ENCODE measurements at places on chromosomes 7 and 10.

DNA sequence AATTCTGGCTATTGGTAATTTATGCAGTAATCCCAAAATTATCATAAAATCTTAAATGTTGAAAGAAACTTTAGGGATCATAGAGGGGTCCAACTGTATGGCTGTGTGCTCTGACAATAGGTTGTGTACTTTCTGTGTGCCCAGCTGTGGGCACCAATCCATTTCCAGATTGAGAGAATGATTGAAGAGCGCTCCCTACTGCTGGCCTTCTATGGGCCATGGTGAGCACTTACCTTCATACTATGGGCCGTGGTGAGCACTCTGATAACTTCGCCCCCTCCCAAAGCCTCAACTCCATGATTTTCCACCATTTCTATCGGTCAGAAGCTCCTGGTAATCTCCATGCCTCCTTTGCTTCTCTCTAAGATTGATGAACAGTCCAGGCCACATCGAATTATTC lies 118.6 kb downstream of the STRA8 start:
- DNase-seq, result no peak

GRCh38 chr7:112882991-112883390 lies 92.8 kb upstream of the TMEM168 start:
- no peak for DNase-seq

- no peak for DNase-seq
Measured at GRCh38 chr10:98400482-98400881, 14.5 kb downstream of the PYROXD2 start.

DNA sequence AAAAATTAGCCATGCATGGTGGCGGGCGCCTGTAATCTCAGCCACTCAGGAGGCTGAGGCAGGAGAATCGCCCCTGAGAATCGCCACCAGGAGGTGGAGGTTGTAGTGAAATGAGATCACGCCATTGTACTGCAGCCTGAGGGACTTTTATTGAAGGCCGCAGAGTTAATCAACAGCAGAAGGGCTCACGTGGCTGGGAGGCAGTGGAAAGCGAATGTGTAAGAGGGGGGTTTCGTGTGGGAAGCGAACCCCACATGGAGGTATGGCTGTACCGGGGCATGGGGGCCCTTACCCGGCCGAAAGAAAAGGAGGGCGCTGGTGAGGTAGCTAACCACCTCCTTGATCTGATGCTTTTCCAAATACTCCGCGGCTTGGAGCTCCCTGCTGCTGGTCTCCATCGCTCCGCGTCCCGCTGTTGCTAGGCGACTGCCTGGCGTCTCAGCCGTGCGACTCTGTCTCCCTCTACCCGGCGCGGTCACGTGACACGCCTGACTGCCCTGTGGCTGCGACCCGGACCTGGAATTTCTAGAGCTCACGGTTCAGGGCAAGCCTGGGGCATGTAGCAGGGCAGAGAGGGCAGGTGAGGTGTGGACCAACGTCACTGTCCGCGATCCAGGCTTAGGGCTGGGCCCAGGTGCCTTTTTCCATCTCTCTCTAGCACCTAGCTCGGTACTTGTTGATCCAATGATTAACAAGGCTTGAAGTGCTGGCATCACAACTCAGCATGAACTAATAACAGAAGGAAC lies at the start of gene EFCAB10:
TSS of gene EFCAB10 (minus strand) at position 428 of the 746 bp plus-strand sequence. CDS start at position 398, 30 bp downstream.
- peak; percentile 98 for DNase-seq

GRCh38 chr7:104296266-104296665 lies 32.1 kb upstream of the LHFPL3 start:
- DNase-seq, result no peak

DNA sequence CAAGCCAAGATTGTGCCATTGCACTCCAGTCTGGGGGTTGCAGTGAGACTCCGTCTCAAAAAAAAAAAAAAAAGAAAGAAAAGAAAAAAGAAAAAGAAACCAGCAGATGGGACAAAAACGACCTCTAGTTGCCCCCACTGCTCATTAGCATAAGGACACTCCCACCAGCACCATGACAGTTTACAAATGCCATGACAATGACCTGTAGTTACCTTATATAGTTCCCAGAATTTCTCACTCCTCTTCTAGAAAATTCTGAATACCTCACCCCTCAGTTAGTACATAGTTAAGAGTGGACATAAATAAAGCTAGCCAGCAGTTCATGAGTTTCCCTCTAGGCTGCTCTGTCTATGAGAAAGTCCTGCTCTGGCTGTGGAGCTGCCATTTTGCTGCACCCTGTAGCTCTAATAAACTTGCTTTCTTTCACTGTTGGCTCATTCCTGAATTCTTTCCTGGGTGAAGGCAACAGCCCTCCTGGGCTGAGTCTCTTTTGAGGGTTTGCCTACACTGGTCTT lies 276.8 kb upstream of the AKR1E2 start:
- no peak for DNase-seq

DNA sequence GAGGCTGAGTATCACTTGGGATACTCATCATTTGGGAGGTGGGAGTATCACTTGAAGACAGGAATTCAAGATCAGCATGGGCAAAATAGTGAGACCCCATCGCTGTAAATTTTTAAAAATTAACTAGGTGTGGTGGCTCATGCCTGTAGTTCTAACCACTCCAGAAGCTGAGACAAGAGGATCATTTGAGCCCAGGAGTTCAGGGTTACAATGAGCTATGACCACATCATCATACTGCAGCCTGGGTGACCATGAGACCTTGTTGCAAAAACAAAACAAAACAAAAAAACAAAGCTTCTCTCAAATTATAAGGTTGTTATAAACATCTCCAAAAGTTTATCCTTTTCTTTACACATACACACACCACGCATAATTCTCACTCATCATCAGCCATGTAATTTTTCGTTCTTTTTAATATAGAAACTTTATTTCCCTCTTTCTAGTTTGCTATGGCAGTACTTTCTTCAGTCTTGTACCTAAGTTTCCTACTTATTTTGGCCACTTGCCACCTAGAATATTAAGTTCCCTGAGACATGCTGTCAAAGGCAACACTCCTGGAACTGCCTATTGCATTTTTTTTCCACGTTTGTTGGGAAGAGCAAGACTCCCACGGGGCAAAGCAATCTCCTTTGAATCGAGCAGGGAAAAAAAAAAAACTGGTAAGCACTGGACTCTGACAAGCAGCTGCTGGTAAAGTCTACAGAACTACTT lies 37.1 kb downstream of the SKIDA1 start:
- no peak for DNase-seq

DNA sequence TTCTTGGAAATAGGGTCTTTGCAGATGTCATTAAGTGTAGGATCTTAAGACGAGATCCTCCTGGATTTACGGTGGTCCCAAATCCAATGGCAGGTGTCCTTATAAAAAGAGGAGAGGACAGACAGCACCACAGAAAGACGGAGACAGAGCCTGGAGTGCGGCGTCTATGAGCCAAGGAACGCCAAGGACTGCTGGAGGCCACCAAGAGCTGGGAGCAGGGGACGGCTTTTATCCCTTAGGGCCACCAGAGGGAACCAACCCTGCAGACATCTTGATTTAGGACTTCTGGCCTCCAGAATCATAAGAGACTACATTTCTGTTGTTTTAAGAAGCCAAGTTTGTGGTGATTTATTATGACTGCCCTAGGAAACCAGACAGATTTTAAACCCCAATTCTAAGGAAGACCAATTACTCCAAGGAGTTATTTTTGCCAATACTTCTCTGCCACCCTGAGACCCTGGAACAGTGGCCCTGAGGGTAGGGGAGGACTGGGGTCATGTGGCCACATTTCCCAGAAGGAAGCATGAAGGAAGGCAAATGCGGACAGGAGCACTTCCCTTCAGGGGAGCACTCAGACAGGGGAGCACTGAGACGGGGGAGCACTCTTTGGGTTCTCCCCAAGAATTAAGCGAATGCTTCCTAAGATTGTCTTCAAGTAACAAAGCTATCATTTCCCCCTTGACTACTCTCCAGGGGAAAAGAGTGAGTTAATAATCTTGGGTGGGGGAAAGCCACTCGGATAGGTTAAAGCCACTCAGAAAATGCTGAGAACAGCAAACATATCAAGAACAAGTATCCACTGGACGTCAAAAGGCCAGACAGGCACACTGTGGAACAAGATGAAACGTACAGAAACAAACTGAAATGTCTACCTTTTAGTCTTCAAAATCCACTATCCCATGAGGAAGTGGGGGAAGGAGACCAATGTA lies 67.5 kb downstream of the CHST15 start:
- DNase-seq, result peak; percentile 51

- no peak for DNase-seq
Measured at GRCh38 chr10:68301790-68302502, 29.9 kb upstream of the HNRNPH3 start.

Data from BE2C (cell line).